ENCODE measurements at places on chromosomes 6 and 20.

- DNase-seq: no peak
Measured at GRCh38 chr6:131947986-131948661, 3.0 kb downstream of the CCN2 start.

- DNase-seq: no peak
Measured at GRCh38 chr6:8245726-8246125, 143.4 kb upstream of the EEF1E1 start.

DNA sequence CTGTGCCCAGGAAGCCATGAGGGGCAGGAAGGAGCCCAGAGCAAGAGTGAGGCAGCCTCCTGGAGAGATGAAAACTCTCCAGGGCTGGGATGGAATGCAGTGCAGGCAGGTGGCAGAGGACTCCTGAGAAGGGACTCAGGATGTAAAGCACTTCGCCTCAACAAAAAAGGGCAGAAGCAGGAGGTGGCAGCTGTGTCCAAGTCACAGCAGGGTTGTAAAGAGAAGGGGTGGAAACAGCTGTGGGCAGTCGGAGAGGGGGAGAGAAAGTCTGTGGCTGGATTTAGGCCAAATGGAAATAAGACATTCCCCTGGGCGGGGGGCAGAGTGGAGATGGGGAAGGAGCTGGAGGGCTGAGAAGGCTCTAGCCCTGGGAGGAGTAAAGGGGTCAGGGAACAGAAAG, 34.9 kb downstream of the CYP21A2 start:
- DNase-seq: no peak

DNA sequence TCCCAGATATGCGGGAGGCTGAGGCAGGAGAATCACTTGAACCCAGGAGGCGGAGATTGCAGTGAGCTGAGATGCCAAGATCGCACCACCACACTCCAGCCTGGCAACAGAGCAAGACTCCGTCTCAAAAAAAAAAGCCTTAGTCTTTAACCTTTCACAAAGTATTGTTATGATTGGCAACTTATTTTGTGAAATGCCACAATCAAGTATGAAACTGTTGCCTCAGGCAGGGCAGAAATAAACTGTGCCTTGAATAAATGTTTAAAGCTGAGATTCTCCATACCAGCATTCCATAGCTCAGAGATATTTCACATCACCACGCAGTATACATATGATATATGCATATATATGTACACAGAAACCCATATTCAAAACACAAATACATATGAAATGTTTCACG, 120.1 kb upstream of the CCDC28A start:
- no peak for DNase-seq
